Fibroblast of lung (primary cell): ENCODE measurements at places on chromosomes 11 and 22.

GRCh38 chr11:36427876-36428275 is 82.2 kb downstream of the TRAF6 start:
- DNase-seq = no peak

DNA sequence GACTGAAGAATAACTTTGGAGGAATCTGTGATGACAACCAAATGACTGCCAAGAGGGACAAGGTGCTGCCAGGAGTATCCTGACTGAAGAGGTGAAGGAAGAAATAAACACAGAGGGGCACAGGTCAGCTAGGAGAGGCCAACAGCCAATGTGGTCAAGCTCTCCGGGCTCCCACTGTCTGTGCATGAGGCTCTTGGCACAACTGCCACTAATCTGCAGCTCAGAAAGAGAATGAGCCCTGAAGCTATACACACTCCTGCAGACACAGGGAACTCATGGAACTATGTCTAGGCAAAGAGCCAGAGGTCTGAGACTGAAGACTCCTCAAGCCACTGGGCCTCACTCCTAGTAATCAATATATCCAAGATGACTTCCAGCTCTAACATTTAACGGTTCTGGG is 7.0 kb downstream of the THRSP start:
- DNase-seq = no peak

DNA sequence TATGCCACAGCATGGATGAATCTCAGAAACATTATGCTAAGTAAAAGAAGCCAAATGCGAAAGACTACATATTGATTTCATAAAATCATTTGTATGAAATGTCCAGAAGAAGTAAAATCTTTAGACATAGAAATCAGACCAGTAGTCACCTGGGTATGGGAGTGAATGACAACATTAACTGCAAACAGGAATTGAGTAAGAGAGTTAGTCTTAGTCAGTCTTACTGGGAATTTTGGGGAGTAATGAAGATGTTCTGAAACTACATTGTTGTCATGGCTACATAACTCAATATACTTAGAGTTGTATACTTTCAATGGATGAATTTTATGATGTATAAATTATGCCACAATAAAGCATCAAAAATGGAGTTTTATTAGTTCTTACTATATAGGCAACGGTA is 107.8 kb upstream of the CHORDC1 start:
- DNase-seq = no peak

- DNase-seq = no peak
These were observed 14.3 kb upstream of the CRY2 start for GRCh38 chr11:45832811-45833441.

GRCh38 chr11:31798554-31799434 is 12.3 kb downstream of the PAX6 start:
- DNase-seq = no peak

- DNase-seq = no peak
These were observed 258.5 kb downstream of the FAM76B start for GRCh38 chr11:95531116-95531515.

DNA sequence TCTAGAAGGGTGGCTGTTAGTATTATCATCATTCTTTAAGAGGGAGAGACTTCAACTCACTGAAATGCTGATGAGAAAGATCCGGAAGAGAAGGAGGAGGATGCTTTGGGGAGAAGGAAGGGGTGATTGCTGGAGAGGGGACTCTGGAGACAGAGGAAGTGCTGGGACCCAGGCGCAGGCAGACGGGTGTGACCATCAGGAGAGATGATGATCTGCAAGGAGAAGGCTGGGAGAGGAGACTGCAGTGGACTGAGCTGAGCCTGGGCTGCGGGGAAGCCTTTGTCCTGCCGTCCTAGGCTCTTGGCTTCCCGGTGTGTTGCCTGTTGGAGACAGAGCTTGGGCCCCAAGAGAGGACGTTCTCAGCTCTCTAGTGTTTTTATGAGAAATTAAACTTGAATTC is 22.6 kb downstream of the RASD2 start:
- DNase-seq = no peak

DNA sequence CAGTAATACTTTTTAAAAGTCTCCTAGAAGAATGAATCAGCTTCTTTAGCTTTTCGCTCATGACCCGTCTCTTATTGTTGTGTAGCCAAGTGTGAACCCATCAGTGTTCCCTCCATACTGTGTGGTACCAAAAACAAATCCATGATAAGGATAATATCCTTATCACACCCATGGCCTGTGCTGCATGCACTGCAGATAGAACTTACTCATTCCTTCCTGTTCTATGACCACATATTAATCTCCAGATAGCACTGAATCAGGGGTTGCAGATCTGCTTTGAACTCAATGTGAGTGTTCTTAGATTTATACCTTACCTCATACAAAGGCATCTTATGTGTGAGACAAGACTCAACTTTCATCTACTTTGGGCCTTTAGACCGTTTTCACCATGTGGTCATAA is 373.4 kb downstream of the JRKL start:
- peak; percentile 31 for DNase-seq

- no peak for DNase-seq
These were observed 48.1 kb downstream of the WNT7B start for GRCh38 chr22:45928726-45929368.

DNA sequence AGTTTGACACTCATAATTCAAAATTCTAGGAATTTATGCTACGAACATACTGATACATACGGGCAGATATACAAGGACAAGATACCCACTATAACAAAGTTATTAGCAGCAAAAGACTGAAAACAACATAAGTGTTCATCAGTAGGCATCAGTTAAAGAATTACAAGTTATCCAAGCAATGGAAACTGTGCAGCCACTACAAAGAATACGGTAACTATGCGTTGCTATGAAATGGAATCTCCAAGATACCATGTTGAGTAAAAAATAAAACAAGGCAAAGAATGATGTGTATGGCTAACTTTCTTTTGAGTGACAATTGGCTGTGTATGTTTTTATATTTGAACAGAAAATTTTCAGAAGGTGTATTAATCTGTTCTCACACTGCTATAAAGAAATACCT is 151.7 kb downstream of the ADAMTS15 start:
- peak; percentile 60 for DNase-seq

DNA sequence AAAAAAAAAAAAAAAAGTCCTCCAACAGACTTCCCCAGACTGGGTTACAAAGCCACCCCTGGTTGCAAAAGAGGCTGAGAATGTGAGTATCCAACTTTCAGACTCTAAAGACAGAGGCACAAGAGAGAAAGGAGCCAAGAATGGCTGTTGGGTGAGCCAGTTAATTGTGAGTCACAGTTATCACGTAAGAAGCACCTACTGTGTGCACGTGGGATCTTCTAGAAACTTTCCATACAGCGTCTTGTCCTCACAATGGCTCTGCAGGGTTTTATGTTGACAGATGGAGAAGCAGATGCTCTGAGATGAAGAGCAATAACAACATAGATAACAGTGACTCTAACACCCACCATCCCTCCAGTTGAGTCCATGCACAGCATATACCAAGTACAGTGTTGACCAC is 41.0 kb downstream of the CD82 start:
- DNase-seq = no peak

GRCh38 chr11:68340784-68341556 is 28.6 kb downstream of the LRP5 start:
- no peak for DNase-seq

GRCh38 chr11:14181121-14181520 is 177.9 kb downstream of the RRAS2 start:
- peak; percentile 48 for DNase-seq

- DNase-seq = no peak
These were observed 2.7 kb upstream of the RCE1 start for GRCh38 chr11:66840317-66841091.

- DNase-seq = peak; percentile 70
These were observed 41.4 kb upstream of the NFAM1 start for GRCh38 chr22:42473484-42474193.

- no peak for DNase-seq
These were observed 26.4 kb upstream of the ZBTB16 start for GRCh38 chr11:114033066-114033465.

GRCh38 chr11:73965076-73965763 is 14.4 kb downstream of the DNAJB13 start:
- no peak for DNase-seq

DNA sequence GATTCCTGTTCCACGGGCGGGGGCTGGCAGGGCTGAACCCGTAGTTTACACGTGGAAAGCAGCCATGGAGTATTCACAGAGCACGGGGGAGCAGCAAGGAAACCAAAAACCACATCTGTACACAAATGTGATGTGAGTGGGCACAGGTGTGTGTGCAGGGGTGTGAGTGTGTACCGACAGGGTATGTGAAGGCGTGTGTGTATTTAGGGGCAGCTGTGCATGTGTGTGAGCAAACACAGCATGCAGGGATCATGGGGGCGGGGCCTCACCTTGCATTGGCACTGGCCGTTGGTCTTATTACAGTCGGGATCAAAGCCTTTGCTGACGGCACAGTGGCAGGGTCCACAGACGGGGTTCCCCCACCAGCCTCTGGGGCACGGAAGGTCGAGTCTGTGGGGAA is 58.4 kb downstream of the TRMU start:
- DNase-seq = no peak

- peak; percentile 20 for DNase-seq
These were observed 43.5 kb downstream of the GGTLC2 start for GRCh38 chr22:22687638-22688500.

GRCh38 chr11:32008880-32009551 is 81.9 kb upstream of the RCN1 start:
- no peak for DNase-seq

DNA sequence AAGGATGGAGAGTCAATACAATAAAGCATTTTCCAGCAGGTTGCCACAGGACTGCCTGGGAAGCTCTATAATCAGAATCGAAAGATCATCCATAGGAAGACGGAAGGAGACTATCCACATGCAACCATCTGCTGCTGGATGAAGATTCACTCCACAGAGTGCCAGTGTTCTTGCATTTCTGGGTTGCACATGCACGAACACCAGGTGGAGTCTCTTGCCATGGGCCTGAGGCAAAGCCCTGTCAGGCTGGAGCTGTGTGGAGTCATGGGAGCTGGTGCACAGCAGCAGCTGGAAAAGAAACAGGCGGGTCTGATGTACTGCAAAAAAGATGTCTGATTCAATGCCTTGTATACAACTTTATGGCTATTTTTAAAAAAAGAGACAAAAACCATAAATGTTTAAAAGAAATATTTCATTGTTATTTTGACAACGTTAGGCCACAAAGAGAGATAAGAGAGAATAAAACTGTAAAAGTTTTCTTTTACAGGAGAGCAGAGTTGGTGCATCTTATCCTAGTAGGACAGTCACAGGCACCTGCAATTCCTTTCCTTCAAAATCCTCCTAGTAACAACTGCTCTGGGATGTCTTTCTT is 12.9 kb upstream of the FAT3 start:
- DNase-seq = peak; percentile 31

GRCh38 chr11:18754308-18754707 is 28.3 kb upstream of the IGSF22 start:
- peak; percentile 59 for DNase-seq

GRCh38 chr11:120128392-120129119 is 9.4 kb downstream of the TRIM29 start:
- DNase-seq = peak; percentile 5

GRCh38 chr11:70643642-70644041 is 245.3 kb downstream of the CTTN start:
- no peak for DNase-seq

DNA sequence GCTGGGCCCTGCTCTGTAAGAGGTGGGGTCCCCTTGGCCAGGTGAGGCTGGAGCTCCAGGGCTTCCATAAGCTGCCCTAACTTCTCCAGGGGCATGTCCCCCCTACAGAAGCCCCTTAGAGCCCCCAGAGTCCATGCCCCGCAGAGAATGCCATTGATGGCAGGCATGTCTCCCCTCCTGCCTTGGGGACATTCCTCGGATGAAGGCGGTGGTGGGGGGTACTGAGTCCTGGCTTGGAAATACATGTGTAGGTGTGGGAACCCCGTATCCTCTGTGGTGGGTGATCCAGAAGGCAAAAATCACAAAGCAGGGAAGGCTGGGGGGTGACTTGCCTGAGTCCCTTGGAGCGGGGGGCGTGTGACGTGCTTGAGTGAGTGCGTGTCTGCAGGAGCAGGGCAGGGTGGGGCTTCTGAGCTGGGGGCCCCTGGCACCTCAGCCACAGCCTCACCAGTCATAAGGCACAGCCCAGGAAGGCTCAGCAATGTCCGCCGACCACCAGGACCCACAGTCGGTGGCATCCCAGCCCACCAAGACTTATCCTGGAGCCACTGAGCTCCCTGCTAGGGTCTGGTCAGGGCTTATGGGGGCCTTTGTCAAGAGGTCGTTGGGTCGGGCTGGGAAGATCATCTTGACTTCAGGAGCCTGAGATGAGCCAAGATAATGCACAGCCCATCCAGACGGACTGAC is 69.8 kb upstream of the KCNQ1OT1 start:
- DNase-seq = no peak

GRCh38 chr11:134571301-134571700 is 159.3 kb upstream of the B3GAT1 start:
- no peak for DNase-seq

- DNase-seq = peak; percentile 64
These were observed 32.2 kb upstream of the GRIA4 start for GRCh38 chr11:105577641-105578040.

GRCh38 chr11:45028911-45029682 is 78.4 kb upstream of the TP53I11 start:
- no peak for DNase-seq

DNA sequence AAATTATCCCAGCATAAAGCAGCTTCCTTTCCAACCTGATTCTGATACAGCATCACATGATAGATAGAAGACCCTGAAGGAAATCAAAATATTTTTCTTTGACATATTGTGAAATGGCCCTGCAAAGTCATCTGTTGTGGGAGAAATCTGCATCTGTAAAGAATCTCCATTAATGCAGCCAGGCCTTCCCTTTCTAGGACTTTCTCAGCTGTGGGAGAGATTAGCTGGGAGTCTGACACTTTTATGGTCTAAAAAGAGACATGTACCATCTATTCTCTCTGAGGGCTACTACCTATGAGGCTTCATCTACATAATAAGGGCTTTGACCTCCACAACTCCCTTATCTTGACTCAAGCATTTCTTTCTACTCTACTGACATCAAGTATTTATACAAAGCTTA is 238.1 kb downstream of the SWAP70 start:
- no peak for DNase-seq

DNA sequence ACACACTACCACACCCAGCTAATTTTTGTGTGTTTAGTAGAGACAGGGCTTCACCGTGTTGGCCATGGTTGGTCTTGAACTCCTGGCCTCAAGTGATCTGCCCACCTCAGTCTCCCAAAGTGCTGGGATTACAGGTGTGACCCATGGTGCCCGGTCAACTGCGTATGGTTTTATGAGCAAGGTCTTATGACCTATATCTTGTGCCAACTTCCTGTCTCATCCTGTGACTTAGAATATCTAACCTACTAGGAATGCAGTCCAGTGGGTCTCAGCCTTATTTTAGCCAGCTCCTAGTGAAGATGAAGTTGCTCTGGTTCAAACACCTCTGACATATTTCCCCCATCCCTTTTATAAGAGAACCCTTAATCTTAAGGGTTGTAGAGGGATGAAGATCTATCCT is 66.1 kb upstream of the OR5AN1 start:
- no peak for DNase-seq
